ENCODE measurements at places on chromosomes 1 and 21. TPM values are rescaled to one million over a fixed set of nuclear protein-coding genes. Genes with fewer than 3 reads are reported as not detected.

DNA sequence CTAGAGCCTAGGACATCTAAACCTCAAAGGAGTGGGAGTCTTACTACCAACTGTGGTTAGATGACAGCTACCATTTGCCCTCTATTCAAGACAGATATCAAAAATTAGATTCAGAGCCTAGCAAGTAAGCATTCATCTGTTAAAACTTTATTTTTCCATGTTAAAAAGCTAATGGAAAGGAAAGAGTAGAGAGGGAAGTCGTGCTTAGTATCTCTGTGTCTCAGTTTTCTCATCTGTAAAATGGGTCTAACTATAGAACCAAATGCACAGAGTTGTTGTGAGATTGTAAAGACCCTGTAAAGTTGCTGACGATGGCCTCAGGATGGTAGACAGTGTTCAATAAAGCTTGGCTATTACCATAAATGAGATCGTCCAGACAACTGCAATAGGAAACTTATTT lies 428.5 kb upstream of the RUNX1 start:
- no peak overlapping the region for H3K27ac ChIP-seq
- peaks cover 19% of the 10 kb centered on the region for H3K36me3 ChIP-seq
- no peak overlapping the region for H3K4me3 ChIP-seq
- H3K27me3 ChIP-seq: peaks cover 7% of the 10 kb centered on the region
- H3K4me1 ChIP-seq: peaks cover 47% of the 10 kb centered on the region

GRCh38 chr1:45995298-45995697 lies 137.1 kb downstream of the PIK3R3 start:
- peaks cover 5% of the 10 kb centered on the region for H3K36me3 ChIP-seq
- no peak overlapping the region for H3K4me3 ChIP-seq
- H3K27me3 ChIP-seq: no peaks in the 10 kb centered on the region
- DNase-seq: no peak
- H3K27ac ChIP-seq: no peak overlapping the region

GRCh38 chr1:10975567-10976326 lies 36.7 kb upstream of the TARDBP start:
- no peaks in the 10 kb centered on the region for H3K36me3 ChIP-seq
- no peak overlapping the region for H3K4me3 ChIP-seq
- peaks cover 14% of the 10 kb centered on the region for H3K27me3 ChIP-seq

- no peak for DNase-seq
- H3K36me3 ChIP-seq: no peaks in the 10 kb centered on the region
- H3K27me3 ChIP-seq: no peaks in the 10 kb centered on the region
- no peak overlapping the region for H3K27ac ChIP-seq
Measured at GRCh38 chr21:27646056-27646455, 679.2 kb upstream of the ADAMTS5 start.

DNA sequence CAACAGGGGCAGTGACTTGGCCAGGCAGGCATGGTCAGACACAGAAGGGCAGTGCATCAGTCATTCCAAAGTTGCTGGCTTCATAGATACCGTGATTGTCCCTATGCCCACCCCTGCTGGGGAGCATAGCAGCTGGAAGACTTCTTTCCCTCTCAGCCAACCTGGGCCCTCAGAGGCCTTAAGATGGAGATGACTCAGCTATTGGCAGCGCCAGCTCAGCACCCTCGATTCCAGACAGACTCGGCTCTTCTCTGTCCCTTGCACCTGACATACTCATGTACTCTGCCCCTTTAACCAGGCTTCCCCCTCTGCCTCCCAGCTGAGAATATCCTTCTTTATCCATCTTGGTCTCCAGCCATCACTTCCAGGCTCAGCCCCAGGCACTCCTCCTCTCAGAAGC lies 16.8 kb downstream of the SLAMF8 start:
- DNase-seq: no peak
- peaks cover 6% of the 10 kb centered on the region for H3K27me3 ChIP-seq
- no peaks in the 10 kb centered on the region for H3K36me3 ChIP-seq
- peak overlapping the region; percentile 0 for H3K27ac ChIP-seq
- peaks cover 6% of the 10 kb centered on the region for H3K4me1 ChIP-seq
- no peak overlapping the region for H3K4me3 ChIP-seq

The KCNK2 gene
- not detected for total RNA-seq

GRCh38 chr21:35095859-35096291 lies 46.8 kb upstream of the RUNX1 start:
- H3K27me3 ChIP-seq: no peaks in the 10 kb centered on the region
- no peak overlapping the region for H3K27ac ChIP-seq
- no peaks in the 10 kb centered on the region for H3K36me3 ChIP-seq
- no peak overlapping the region for H3K4me3 ChIP-seq
- H3K4me1 ChIP-seq: peaks cover 2% of the 10 kb centered on the region

DNA sequence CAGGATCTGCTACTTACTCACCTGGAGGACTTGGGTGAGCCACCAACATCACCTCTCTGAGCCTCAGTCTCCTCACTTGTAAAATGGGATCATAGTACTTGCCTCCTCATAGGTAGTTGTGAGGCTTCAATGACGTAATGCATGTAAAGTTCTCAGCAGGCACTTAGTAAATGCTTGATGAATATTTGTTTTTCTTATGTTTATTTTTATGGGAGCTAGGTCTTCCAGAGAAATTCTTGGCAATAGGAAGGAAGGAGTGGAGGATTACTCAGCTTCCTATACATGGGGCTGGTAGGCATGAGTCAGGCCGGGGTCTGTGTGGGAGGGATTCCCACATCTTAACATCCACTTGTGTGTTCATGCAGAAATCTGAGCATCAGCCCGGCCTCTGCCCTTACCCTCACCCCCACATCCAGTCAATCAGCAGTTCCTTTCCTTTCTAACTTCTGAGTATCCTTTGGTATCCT lies 95.4 kb upstream of the USP24 start:
- no peaks in the 10 kb centered on the region for H3K4me1 ChIP-seq
- H3K27ac ChIP-seq: no peak overlapping the region
- H3K27me3 ChIP-seq: peaks cover 5% of the 10 kb centered on the region
- no peak overlapping the region for H3K4me3 ChIP-seq
- DNase-seq: no peak

DNA sequence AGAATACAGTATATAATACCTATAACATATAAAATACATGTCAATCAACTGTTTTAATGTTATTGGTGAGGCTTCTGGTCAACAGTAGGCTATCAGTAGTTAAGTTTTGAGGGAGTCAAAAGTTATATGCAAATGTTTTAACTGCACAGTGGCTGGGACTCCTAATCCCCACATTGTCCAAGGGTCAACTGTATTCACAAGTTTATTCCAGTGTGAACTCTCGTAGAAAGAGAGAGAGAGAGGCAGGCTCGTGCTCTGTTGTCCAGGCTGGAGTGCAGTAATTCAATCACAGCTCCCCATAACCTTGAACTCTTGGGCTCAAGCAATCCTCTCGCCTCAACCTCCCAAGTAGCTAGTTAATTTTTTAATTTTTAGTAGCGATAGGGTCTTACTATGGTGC lies 66.0 kb downstream of the NRIP1 start:
- H3K27ac ChIP-seq: no peak overlapping the region
- no peak for DNase-seq
- peaks cover 16% of the 10 kb centered on the region for H3K4me1 ChIP-seq
- H3K36me3 ChIP-seq: peaks cover 5% of the 10 kb centered on the region
- H3K4me3 ChIP-seq: no peak overlapping the region
- H3K27me3 ChIP-seq: no peaks in the 10 kb centered on the region

DNA sequence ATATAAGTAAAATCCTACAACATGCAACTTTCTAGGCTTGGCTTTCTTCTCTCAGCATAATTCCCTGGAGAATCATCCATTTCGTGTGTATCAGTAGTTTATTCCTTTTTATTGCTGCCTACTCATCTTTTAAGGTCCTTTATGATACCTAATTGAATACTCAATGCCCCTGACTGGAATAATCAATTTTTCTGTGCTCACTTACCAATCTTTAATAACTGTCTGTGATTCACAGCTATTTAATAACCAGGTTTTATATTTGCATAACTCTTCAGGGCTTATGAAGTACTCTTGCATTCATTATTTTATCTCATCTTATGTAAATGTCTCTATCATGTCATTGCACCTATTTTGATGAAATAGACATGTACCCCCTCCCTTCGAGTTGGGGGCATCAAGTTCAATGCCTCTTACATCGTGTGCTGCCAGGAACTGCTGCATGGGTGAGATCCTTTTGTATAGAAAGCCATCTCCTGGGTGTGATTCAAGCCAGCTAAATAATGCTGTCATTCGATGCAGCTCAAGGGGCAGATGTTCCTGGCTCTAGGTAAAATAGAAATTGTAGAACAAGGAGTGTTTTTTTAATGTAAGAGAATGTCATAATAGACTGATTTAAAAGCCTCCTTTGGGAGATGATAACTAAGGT lies 222.7 kb downstream of the SLC35F3 start:
- no peak for DNase-seq
- no peaks in the 10 kb centered on the region for H3K36me3 ChIP-seq
- H3K4me1 ChIP-seq: no peaks in the 10 kb centered on the region
- no peak overlapping the region for H3K27ac ChIP-seq

GRCh38 chr1:230730977-230731376 lies 16.2 kb upstream of the CAPN9 start:
- no peaks in the 10 kb centered on the region for H3K4me1 ChIP-seq
- no peaks in the 10 kb centered on the region for H3K36me3 ChIP-seq
- no peak overlapping the region for H3K4me3 ChIP-seq
- no peak for DNase-seq

DNA sequence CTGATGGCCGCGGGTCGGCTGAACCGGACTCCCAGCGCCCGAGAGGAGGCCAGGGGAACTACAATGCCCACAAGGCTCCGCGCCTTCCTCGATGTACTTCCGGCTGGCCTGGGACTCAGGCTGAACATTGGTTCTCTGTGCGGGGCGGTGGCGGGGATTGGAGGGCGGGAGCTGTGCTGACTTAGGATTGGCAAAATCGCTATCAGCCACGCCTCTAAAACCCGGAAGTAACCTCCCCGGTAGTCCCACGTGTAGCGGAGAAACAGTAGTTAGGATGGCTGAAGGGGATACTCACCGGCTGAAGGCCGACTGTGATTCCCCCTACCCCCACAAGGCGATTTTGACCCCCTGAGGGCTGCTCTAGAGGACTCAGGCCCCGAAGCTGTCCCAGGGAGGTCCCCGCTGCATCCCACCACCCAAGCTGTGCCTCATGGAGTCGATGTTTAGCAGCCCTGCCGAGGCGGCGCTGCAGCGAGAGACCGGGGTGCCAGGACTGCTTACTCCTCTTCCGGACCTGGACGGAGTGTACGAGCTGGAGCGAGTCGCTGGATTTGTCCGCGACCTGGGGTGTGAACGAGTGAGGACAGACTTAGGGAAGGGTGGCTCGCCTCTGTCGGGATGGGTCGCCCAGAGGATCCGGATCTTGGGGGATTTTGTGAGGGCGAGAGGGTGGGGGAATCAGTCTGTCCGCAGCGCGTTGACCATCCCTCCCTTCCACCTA lies at the start of gene DPH2:
Gene DPH2, plus strand, starts transcription at position 265 of the 721 bp plus-strand sequence. Its CDS starts 166 bp downstream, at position 431.
- H3K36me3 ChIP-seq: peaks cover 20% of the 10 kb centered on the region
- peak within 1 kb of the TSS; percentile 92 for H3K27ac ChIP-seq
- H3K4me1 ChIP-seq: peaks cover 34% of the 10 kb centered on the region
- peak; percentile 98 for DNase-seq
- H3K27me3 ChIP-seq: no peaks in the 10 kb centered on the region

The JAM2 gene
- 0.05 TPM for total RNA-seq

GRCh38 chr1:63877816-63878215 lies 104.0 kb downstream of the ROR1 start:
- no peaks in the 10 kb centered on the region for H3K4me1 ChIP-seq
- no peak overlapping the region for H3K4me3 ChIP-seq
- H3K27ac ChIP-seq: no peak overlapping the region
- DNase-seq: no peak
- no peaks in the 10 kb centered on the region for H3K36me3 ChIP-seq

GRCh38 chr1:38728585-38728908 lies 131.0 kb downstream of the RRAGC start:
- H3K4me3 ChIP-seq: no peak overlapping the region
- no peaks in the 10 kb centered on the region for H3K4me1 ChIP-seq
- H3K27ac ChIP-seq: no peak overlapping the region
- no peak for DNase-seq
- peaks cover 73% of the 10 kb centered on the region for H3K27me3 ChIP-seq

- no peak for DNase-seq
- peaks cover 26% of the 10 kb centered on the region for H3K36me3 ChIP-seq
- no peaks in the 10 kb centered on the region for H3K27me3 ChIP-seq
- H3K27ac ChIP-seq: no peak overlapping the region
- peaks cover 63% of the 10 kb centered on the region for H3K4me1 ChIP-seq
Measured at GRCh38 chr1:42322577-42322976, 12.5 kb downstream of the FOXJ3 start.

DNA sequence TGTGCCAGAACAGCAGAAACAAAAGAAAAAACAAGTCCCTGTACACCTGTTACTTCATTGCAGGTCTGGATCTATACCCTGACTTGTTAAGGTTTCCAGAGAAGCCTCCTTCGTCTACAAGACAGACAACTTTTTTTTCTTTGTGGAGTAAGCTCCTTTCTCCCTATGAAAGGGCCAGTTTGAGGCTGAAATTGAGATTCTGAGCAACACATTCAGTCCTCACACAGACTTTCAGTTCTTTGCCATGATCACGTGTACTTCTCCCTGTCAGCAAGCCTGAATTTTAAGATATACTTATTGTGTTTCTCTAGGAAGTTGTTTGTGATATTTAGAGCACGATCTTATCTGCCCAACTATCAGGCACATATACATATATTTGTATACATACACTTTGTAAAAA lies 374.0 kb downstream of the NTNG1 start:
- H3K4me1 ChIP-seq: no peaks in the 10 kb centered on the region
- H3K4me3 ChIP-seq: no peak overlapping the region
- no peaks in the 10 kb centered on the region for H3K36me3 ChIP-seq
- DNase-seq: no peak
- no peak overlapping the region for H3K27ac ChIP-seq

- H3K4me1 ChIP-seq: peaks cover 9% of the 10 kb centered on the region
- no peaks in the 10 kb centered on the region for H3K36me3 ChIP-seq
- no peak overlapping the region for H3K27ac ChIP-seq
- no peak for DNase-seq
- peaks cover 50% of the 10 kb centered on the region for H3K27me3 ChIP-seq
- H3K4me3 ChIP-seq: no peak overlapping the region
Measured at GRCh38 chr1:22711071-22711470, 432 bp downstream of the EPHB2 start.
